ENCODE measurements at places on chromosomes 16 and 17. TPM values are rescaled to one million over a fixed set of nuclear protein-coding genes. Genes with fewer than 3 reads are reported as not detected.

DNA sequence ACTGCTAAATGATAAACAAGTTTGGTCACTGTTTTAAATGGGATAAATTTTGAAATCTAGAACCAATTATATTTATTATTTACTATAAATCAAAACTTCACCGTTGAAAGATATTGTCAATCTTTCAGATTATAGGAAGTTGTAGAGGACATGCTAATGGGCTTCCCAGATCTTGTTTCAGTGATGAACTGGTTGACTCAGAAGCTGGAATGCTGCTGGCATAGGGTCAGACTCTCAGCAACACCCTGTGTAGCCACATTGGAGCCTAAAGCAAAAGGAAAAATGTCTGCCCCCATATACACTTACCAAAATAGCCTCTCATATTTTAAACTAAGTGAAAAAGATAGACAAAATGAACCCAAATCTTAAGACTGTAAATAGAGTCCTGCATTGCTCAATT, 916.9 kb upstream of the SOX9 start:
- no peak for DNase-seq
- no peak overlapping the region for H3K4me3 ChIP-seq
- no peaks in the 10 kb centered on the region for H3K36me3 ChIP-seq

DNA sequence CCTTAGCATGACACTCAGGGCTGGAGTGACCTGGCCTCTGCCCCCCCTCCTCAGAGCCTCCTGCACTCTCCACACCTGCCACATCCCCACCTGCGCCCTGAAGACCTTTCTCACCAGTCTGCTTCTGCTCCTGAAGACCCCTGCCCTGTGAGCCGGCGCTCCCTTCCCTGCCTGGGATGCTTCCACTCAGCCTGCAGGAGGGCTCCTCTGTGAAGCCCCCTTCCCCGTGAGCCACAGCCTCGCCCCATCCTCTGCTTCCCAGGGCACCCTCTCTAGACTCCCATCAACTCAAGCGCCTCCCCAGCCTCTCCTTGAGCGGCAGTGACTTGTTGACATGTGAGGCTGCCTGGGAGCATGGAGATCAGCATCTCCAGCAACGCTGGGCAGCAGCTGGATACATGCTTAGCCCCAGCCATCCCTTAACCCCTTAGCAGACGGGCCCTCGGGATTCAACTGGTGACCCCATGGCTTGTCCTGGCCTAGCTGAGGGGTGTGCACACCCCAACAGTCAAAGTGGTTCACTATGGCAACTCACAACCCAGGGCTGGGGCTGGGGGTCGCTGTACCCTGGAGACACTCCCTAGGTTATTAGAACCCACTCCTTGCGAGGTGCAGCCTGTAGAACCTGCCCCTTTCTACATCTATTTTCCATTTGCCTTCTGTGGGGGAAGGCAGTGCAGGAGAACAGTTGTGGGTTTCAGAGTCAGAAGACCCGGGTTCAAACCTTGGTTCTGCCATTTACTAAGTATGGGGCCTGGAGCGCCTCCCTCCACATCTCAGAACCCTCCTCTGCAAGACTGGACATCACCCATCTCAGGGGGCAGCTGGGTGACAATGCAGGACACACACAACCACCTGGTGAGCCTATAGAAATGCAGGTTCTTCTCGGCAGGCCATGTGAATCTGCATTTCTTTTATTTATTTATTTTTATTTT, 21.5 kb downstream of the TMEM235 start:
- H3K4me3 ChIP-seq = peak overlapping the region; percentile 70
- H3K36me3 ChIP-seq = no peaks in the 10 kb centered on the region
- no peak for DNase-seq
- H3K27me3 ChIP-seq = peaks cover 9% of the 10 kb centered on the region

DNA sequence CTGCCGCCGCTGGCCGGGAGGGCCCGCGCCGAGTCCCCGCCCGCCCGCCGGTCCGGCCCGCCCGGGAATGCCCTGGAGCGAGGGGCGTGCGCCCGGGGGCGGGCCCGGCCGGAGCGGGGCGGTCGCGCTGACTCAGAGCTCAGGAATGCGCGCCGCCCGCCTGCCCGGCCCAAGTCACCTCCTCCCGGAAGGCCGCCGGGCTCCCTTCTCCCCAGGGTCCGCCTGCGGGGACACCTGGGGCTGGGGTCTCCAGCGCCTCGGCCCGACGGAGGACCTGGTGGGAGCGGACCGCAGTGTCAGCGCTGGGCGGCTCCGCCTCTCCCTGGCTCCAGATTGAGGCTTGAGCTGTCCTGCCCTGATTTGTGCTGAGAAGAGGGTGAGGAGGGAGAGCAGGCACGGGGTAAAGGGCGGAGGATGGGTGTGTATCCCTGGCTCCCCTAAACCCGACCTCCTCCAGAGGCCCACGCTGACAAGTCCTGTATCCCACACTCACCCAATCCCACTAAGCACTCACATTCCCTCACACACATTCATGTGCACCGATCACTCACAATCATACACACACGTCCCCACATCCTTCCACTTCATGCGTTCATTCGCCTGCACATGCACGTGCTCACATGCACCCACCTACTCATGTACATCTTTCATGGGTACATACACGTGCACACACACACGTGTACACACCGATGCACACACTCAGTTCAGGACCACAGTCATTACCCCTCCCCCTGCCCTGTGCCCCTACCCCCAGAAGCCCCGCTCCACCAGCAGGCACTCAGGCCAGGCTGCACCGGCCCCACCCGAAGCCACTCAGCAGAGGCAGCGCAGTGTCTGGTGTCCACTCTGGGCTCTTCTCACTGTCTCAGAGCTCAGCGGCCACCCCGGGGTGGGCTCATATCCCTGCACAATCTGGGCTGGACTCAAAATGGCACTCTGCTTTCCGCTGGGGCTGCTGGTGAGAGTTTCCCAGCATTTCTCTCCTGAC, at the start of gene RHBDF1:
RHBDF1 (minus strand) TSS at position 71 of the 988 bp plus-strand sequence. CDS start 7,616 bp downstream, outside the sequence.
- DNase-seq = no peak
- H3K27me3 ChIP-seq = peaks cover 3% of the 10 kb centered on the region
- peak within 1 kb of the TSS; percentile 92 for H3K4me3 ChIP-seq
- no peaks in the 10 kb centered on the region for H3K36me3 ChIP-seq

DNA sequence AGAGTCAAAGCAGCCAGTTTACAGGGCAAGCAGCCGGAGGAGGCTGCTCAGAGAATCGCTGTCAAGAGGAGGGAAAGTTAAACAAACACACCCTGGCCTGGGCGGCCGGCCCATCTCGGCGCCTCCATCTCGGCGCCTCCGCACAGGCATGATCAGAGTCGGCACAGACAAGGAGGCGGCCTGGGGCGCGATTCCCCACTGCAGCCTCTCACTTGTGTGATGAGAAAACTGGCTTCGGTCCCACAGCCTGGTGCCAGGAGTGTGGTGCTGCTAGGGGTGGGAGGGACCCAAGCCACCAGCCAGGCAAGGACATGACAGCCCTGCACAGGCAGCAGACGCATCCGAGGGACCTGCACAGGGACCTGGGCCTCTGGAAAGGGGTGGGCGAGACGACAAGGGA, 17.7 kb downstream of the SLC38A10 start:
- no peaks in the 10 kb centered on the region for H3K4me1 ChIP-seq
- peaks cover 15% of the 10 kb centered on the region for H3K36me3 ChIP-seq
- no peak overlapping the region for H3K4me3 ChIP-seq
- DNase-seq = no peak
- no peak overlapping the region for H3K27ac ChIP-seq
- H3K27me3 ChIP-seq = no peaks in the 10 kb centered on the region

- H3K27ac ChIP-seq = peak overlapping the region; percentile 48
- no peaks in the 10 kb centered on the region for H3K36me3 ChIP-seq
- H3K4me3 ChIP-seq = no peak overlapping the region
- H3K27me3 ChIP-seq = peaks cover 23% of the 10 kb centered on the region
- DNase-seq = peak; percentile 75
These were observed 92.8 kb downstream of the AMFR start for GRCh38 chr16:56332464-56333079.

- no peak overlapping the region for H3K4me3 ChIP-seq
- no peak for DNase-seq
- H3K4me1 ChIP-seq = peaks cover 12% of the 10 kb centered on the region
- H3K27ac ChIP-seq = no peak overlapping the region
These were observed 134.5 kb downstream of the RAB11FIP4 start for GRCh38 chr17:31525801-31526549.

- no peak overlapping the region for H3K27ac ChIP-seq
- H3K4me1 ChIP-seq = no peaks in the 10 kb centered on the region
- DNase-seq = no peak
- H3K27me3 ChIP-seq = no peaks in the 10 kb centered on the region
- H3K36me3 ChIP-seq = no peaks in the 10 kb centered on the region
These were observed 569.7 kb downstream of the KCNJ2 start for GRCh38 chr17:70739065-70739464.

DNA sequence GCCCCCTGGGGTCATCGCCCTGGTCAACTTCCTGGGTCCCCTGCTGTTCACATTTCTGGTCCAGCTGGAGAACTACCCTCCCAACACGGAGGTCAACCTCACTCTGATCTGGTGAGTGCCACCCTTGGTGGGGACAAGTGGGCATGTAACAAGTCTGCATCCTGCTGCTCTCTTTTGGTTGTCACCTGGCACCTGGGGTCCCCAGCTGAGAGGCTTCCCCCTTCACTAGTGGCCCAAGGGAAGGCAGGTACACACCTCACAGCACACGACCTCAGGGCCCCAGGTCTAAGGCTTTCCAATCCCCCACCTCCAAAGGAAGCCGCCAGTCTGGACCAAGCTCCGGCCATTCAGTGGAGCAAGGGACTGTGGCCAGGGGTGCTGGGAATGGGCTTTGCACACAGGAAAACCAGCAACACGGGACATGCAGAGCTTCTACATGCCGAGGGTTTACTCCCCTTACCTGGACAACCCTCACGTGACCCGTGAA, 4.4 kb downstream of the TMC8 start:
- no peaks in the 10 kb centered on the region for H3K36me3 ChIP-seq
- H3K27ac ChIP-seq = no peak overlapping the region
- DNase-seq = no peak
- H3K4me1 ChIP-seq = no peaks in the 10 kb centered on the region

The SPN gene
- total RNA-seq = 0.12 TPM

The KRTAP17-1 gene
- total RNA-seq = not detected

The ARHGAP44 gene
- total RNA-seq = 0.53 TPM

Data from HFFc6 (cell line).